AML-193 (cell line): ENCODE measurements at places on chromosomes 7 and 10.

DNA sequence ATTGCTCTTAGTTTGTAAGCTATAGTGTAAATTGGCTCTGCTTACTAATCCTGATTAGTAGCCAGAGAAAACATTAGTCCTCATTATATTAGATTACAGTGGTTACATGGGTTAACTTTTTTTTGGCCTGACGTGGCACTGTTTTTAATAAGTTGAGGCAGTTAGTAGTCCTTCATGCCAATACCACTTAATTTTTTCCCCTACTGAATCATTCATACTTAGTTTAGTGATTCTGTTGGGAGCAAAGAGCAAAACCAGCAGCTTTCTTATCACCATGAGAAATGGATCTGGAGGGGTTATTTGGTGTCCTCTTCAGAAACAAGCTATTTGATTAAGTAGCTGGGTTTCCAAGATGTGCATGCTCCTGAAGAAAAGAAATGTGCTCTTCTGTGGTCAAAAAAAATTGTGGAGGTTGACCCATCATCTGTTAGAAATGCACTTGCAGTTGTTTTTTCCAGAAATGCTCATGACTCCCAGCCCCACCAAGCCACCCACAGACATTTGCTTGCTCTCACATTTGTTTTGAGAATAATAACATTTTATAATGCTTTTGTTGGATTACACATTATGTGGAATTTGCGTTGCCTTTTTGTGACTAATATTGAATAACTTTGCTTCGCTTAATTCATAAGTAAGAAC is 258.5 kb downstream of the HDAC9 start:
- no peak for DNase-seq

DNA sequence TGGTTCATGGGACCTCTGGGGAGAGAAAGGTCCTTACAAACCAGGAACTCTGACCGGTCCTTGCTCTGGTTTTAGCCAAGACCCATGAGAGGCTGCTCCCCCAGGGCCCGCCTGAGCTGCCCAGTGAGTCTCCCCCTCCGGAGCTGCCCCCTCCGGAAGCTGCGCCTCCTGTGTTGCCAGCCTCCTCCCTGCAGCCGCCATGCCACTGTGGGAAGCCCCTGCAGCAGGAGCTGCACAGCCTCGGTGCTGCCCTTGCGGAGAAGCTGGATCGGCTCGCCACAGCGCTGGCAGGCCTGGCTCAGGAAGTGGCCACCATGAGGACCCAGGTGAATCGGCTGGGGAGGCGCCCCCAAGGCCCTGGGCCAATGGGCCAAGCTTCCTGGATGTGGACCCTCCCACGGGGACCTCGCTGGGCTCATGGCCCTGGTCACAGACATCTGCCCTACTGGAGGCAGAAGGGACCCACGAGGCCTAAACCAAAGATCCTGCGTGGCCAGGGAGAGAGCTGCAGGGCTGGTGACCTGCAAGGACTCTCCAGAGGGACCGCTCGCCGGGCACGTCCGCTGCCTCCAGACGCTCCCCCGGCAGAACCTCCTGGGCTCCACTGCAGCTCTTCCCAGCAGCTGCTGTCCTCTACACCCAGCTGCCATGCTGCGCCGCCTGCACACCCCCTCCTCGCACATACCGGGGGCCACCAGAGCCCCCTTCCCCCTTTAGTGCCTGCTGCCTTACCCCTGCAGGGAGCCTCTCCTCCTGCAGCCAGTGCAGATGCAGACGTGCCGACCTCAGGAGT is 40.1 kb downstream of the ZNF467 start:
- DNase-seq = no peak

- no peak for DNase-seq
Observed at GRCh38 chr10:30722956-30723620, 93.5 kb upstream of the LYZL2 start.

GRCh38 chr7:97751566-97751965 is 19.7 kb downstream of the TAC1 start:
- DNase-seq = no peak

DNA sequence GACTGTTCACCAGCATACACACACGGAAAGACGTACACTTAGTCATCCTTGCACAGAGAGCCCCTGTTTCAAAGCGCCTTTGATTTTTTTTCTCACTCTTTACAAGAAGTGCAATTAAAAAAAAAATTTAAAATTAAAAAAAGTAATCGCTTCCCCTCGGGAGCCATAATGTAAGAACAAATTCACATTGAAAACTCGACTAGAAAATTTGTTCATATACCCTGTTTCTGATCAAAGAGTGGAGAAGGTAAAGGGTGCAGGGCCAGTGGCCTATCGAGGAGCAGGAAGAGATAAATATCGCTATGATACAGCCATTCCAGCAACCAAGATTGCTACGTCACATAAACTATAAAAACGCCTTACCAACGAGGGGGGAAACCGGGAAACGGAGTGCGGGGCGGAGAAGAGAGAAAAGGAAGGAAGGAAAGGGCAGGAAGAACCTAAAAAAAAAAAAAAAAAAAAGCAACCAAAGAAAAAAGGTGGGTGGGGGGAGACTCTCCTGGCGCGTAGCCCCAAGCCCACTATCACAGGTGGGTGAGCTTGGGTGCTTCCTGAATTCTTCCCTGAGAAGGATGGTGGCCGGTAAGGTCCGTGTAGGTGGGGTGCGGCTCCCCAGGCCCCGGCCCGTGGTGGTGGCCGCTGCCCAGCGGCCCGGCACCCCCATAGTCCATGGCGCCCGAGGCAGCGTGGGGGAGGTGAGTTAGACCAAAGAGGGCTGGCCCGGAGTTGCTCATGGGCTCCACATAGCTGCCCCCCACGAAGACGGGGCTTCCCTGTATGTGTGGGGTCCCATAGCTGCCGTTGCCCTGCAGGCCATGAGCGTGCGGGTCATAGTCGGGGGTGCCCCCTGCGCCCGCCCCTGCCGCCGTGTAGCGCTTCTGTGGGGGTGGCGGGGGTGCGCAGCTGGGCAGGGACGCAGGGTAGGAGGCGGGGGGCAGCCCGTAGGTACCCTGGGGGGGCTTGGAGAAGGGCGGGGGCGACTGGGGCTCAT is 5.2 kb upstream of the HOXA2 start:
- no peak for DNase-seq

DNA sequence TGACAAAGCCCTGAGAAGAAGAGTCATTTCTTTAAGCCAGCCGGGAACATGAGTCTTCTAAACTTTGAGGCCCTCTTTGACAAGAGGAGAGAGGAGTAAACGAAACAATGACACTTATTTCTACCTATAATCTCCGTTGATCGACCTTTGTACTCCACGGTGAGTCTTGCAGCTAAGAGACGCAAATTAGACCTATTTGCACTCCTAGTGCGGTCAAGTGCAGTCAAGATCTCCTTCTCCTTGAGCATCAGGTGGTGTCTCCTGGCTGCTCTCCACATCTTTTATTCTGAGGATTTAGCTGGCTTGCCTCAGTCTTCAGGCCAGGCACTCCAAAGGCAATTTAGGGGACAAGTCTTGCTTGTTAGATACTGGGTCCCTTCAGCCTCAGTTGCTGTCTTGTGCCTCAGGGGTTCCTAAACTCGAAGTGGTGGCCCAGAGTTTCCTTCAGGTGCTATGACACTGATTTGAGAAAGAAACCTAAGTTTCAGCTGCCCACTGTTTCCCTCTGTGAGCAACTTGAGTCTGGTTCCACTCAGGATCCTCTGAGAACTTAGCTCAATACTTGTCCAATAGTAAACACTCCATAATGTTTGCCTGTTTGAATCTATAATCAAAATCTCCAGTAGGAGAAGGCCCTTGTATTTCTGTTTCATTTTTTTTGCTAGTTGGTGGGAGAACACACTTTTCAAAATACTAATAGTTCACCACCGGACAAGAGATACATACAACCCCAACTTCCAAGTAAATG is 312.9 kb downstream of the RNLS start:
- no peak for DNase-seq

DNA sequence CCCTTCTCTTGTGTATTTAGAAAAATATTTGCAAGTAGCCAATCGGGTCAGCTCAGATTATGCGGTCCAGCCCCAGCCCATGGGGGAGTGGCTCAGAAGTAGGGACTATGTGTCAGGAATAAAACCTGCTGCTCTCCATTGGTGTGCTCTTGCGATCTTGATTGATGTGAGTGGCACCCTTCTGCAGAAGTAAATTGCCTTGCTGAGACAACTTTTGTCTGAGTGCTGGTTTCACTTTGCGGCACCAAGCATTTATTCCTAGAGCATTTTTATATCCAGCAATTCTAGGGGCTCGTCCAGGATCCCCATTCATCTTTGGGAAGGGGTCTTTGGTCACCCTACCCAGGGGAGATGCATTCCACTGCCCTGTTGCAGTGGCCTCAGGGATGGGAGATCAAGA is 26.1 kb upstream of the FAM221A start:
- no peak for DNase-seq

GRCh38 chr7:131656980-131657723 is 100.7 kb upstream of the PODXL start:
- DNase-seq = no peak

DNA sequence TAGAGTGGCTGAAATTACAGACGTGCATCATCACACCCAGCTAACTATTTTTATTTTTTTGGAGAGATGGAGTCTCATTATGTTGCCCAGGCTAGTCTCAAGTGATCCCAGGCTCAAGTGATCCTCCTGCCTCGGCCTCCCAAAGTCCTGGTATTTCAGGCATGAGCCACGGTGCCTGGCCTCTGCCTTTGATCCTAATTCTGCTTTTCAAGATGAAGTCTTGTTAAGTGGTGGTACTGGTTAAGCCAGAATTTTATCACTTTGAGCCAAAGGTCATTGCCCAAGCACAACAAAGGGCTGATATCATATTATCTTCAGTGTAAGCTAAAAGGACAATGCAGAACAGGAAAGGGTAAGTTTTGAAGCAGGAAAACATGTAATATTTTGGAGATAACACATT is 64.2 kb downstream of the MYOF start:
- no peak for DNase-seq

- DNase-seq = no peak
Observed at GRCh38 chr7:46157404-46157803, 236.3 kb upstream of the IGFBP3 start.

DNA sequence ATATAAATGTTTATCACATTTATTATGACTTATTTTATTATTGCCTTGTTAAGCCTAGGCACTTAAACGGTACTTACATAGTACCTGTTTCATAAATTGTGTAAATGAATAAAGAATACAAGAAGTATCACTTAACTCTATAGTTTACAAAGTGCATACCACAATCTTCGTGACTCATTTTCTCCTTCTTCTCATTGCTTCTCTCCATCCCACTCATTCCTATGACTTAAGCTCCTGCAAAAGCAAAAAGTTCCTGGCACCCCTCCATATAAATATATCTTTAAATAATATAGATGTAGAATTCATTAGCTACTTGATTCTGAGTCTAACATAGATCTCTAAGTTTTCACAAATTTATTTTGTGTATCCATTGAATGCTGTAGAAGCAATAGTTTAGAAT is 1382.0 kb upstream of the CELF2 start:
- DNase-seq = no peak

DNA sequence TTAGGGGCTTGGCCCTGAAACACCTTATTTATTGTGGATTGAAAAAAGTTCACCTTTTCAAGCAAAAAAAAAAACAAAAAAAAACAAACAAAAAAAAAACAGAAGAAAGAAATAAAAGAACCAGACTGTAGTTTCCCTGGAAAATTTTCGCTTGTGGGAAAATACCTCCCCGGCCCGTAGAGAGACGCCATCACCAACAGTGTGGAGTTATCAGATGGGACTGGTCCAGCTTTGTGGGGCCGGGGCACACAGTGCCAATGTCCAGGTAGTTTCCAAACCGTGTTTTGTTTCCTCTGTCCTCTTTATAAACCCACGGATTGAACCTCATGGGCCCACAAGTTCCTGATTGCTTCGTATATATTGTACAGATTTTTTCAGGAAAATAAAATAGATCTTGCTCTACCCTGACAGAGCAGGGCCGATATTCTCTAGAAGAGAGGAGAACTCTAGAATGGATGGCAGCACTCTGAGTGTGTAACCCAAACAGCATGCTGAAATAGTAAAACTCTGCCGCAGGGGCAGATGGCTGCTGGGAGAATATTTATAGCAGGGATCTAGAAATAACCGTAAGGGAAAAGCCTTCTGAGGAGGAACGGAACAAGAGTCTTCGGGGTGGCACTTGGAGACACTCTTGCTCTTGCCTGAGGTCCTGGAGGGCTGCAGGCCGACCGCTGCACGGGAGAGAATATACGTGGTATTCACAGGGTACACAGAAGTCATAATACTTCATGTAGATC is 241.0 kb downstream of the FRMD4A start:
- no peak for DNase-seq

GRCh38 chr10:99595770-99596465 is 24.3 kb downstream of the SLC25A28 start:
- DNase-seq = no peak

DNA sequence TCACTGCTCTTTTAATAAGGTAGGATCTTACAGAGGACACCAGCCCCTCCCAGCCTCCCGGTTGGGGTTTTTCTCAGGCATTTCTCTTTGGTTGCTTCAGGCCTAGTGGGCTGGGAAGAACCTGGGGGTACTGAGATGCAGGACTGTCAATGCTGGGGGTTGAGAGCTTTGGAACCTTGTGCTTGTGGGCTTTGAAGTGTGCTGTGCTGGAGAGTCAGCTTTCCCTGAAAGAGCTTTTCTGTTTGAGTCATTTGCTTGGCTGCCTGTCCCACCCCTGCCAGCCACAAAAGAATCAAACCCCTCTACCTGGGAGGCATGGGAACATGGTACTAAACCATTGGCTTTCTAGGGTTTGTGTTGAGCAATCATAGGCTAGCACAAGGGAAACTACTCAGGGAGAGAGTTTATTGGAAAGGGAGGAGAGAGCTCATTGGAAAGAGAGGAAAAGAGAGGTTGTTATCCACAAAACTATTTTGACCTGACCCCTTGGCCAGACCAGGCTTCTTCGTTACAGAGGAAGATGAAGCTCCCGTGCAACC is 1.4 kb downstream of the SCD start:
- DNase-seq = no peak

GRCh38 chr7:33661430-33662160 is 243.7 kb upstream of the BMPER start:
- no peak for DNase-seq

GRCh38 chr7:74040101-74040790 is 12.3 kb downstream of the ELN start:
- no peak for DNase-seq

DNA sequence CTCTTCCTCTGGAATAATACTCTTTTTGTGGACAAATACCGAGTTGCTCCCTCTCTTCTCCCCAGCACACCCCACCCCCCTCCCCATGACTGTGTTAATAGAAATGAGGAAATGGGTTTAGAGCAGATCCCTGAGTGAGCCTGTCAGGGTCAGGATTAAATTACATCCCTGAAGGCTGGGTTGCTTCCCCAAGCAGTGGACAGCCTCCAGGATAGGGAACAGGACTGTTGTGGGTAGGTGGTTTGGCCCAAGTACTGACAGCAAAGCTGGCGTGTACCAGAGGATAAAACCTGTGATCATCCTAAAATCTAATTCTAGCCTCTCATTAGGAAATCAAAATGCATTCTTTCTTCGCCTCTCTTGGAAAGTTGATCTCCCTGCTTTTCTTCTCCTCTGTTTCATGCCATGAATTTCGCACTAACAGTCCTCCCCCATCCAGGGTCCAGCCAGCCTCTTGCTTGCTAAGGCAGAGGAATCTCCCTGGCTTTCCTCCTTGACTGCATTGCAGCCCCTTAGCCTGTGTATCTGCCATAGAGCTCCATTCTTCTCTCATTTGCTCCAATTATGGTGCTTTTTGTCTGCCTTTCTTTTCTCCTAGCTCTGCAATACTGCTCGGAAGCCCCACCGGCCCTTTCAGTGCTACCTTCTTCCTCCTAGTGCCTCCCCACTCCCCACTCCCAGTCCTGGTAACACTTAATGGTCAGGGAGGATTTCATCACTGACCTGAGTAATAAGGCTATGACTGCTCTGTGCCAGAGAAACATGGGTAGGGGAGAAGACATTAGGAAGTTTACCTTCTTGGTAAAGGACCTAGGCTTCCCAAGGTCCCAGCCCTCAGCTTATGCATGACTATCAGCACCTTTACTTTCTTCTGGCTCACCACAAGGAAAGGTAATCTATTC is 8.4 kb downstream of the LRRC4 start:
- no peak for DNase-seq
